NCI-H1930 (cell line): ENCODE measurements at places on chromosomes 5 and 9.

DNA sequence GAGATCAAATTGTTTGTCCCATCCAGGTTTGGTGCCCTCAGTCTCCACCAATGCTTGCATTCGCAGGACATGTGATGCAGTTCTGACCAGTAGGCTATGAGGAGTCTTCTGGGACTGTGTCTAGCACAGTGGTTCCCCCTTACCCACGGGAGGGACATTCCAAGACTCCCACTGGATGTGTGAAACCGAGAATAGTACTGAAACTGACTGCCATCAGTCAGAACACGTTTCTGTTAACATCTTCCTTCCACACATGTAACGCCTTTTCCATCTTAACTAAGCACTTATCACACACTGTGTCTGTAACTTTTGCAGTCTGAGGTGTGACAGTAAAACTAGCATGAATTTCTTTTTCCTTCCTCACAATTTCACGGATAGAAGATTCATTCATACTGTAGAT is 74.7 kb downstream of the PTTG1 start:
- no peak for DNase-seq

DNA sequence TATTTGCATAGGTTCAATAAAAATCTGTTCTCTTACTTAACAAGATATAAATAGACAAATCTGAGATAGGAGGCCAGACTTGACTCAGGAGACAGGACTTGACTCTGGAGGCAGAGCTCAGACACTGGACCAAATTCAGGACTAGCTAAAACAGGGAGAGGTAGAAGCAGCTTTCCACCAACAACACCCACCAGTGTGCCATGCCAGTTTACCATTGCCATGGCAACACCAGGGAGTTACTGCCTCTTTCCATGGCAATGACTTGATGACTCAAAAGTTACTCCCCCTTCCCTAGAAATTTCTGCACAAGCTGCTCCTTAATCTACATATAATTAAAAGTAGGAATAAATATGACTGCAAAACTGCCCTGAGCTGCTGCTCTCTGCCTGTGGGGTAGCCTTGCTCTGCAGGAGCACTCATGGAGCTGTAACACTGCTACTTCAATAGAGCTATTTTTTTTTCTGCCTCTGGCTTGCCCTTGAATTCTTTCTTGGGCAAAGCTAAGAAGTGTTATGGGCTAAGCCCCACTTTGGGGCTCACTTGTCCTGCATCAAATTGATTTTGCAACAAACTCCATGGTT is 473.0 kb downstream of the PLK2 start:
- no peak for DNase-seq

DNA sequence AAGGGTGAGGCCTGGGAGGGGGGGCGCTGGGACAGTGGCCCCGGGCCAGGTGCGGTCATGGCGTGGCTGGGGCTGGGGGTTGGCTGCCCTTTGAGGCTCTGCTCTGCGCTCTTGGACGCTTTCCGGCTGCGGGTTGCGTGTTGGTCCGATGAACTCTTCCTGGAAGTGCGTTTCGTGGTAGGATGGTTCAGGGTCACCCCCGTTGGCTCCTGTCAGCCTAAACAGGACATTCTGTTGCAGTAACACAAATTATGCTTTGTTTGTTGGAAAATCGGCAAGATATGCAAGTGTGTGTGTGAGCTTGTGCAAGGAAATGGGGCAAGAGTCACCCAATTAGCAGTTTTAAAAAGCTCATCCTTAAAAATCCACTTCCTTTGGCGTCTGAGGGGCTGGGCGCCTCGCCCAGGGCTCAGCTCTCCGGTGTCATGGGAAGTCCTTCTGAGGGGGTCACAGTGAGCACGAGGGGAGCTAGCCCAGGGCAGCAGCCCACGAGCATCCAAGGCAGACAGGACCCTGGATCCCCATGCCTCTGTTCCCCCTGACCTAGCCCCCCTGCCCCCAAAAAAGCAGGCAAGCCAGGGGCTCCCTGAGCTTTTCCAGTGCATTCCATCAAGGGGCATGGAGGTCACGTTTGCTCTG is 22.2 kb upstream of the RNU6ATAC start:
- no peak for DNase-seq

DNA sequence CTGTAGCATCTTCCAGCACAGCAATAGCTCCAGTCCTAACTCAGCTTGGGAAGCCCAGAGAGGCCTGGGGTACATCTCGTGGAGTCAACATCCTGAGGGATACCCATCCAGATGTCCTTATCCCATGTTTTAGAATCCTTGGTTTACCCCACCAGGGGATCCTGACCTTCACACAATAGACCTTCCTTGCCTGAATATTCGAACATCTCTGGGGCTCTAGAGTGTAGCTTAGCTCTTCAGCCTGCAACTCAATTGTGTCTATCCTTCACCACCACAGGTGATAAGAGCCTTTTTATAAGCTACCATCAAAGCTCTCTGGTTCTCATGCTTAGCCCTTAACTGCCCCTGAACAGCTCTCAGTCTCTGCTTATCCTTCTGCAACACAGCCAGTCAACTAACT is 7.5 kb upstream of the RALGPS1 start:
- DNase-seq, result no peak

DNA sequence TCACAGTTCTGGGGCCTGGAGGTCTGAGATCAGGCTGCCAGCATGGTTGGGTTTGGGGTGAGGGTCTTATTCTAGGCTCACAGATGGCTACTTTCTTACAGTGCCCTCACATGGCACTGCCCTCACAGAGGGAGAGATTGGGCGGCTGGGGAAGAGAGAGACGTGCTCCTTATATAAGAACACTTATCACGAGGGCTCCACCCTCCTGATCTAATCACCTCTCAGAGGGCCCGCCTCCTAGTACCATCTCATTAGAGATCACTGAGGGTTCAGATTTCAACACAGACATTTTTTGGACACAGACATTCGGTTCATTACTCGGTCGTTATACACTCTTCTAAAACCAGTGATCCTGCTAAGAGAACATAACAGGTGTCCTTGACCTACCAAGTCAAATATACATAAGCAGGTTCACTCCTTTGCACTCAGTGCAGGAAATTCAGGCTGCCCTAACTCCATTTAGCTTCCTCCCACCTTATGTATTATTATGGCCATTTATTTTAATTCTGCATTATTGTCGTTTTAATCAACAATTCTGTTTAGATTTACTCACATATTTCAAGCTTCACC is 121.7 kb downstream of the ICE1 start:
- DNase-seq, result no peak

DNA sequence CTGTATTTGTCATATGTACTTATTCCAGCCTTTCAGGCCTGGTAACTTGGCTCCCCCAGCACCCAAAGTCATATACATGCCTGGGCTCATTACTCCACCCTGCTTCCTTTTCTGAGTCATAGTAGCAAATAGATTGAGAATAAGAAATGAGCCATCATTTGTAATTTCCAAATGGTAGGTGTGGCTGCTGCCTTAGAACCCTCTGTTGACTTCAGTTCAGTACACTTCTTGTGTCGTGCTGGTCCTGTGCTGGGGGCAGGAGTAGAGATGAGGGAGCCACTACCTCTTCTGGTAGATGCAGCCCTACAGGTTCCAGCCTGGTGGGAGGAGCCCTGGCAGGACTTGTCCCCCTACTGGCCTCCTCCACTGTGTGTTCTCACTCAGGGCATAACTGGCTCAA is 11.1 kb downstream of the GM2A start:
- DNase-seq, result no peak

GRCh38 chr9:111598733-111599091 is 735 bp downstream of the PTGR1 start:
- DNase-seq, result no peak

GRCh38 chr5:107948377-107948776 is 277.6 kb upstream of the EFNA5 start:
- no peak for DNase-seq

- DNase-seq, result no peak
These were observed 539.2 kb downstream of the ACTL7B start for GRCh38 chr9:108316630-108317029.

DNA sequence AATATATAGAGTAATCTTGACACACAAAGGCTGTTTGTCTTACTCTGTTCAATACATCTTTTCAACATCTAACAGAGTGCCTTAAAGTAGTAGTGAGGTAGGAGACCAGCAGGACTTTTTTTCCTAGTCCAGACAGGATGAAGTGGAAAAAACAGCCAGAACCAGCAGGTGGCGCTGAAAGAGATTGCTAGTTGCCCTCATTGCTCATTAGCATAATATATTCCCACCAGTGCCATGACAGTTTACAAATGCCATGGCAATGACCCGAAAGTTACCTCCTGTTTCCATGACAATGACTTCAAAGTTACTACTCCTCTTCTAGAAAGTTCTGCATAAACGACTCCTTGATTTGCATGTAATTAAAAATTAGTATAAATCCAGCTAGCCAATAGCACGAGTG is 387.4 kb downstream of the ACTL7B start:
- DNase-seq, result no peak

DNA sequence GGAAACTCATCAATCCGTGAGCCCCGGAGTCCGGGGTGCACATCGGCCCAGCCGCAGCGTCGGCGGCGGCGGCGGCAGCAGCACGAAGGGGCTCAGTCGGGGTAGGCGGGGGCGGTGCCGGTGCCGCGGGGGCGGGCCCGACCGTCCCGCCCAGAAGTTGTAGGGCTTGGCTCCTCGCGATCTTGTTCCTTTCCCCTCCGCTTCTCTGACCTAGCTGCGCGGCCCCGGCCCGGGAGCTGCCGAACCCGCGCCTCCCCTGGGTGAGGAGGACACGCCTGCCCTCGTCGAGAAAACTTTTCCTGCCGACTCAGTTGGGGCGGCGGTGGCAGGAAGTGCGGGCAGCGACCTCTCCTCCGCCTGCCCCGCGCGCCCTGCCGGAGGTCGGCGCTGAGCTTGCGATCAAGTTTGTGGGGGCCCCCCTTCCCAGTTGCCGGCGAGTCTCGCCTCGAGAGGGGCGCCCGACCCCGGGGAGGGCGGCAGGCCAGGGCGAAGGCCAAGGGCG is at the start of gene MAN2A1:
MAN2A1 (plus strand) TSS at position 188 of the 502 bp plus-strand sequence. CDS start 491 bp downstream, outside the sequence.
- no peak for DNase-seq
